ENCODE measurements at places on chromosomes 16 and 17.

GRCh38 chr17:73795730-73796129 is 151.5 kb upstream of the SDK2 start:
- no peak for DNase-seq

DNA sequence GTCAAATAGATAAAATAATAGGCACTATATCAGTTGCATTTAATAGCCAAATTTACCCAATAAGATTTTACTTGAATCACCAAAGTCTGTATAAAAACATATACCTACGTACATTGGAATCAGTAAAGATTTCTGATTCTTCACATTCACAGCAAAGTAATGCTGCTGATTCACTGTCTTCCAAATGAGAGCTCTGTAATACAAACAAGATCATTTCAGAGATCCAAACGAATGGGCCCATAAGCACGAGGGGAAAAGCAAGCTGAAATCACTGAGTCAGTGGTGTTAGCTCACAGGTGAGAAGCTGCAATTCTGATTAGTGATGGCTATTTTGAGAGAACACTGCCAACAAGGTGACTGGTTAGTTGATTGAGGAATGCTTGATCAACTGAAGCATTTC is 81.3 kb downstream of the SSH2 start:
- no peak for DNase-seq

DNA sequence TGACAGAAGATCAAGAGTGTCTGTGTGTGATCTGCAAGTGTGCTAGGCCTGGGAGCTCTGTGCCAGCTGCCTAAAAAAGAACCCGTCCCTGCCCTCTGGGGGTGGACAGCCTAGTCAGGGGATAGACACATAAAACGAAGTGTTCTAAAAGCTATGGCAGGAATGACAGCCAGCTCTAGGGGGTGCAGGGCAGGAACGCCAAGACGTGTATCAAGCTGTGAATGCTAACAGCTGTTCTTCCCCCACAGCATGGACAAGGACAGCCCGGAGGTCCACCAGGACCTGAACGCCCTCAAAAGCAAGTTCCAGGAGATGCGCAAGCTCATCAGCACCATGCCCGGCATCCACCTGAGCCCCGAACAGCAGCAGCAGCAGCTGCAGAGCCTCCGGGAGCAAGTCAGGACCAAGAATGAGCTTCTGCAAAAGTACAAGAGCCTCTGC is 5.1 kb downstream of the RASD1 start:
- DNase-seq: no peak

- DNase-seq: peak; percentile 76
Observed at GRCh38 chr17:32755045-32755805, 121.7 kb downstream of the MYO1D start.

DNA sequence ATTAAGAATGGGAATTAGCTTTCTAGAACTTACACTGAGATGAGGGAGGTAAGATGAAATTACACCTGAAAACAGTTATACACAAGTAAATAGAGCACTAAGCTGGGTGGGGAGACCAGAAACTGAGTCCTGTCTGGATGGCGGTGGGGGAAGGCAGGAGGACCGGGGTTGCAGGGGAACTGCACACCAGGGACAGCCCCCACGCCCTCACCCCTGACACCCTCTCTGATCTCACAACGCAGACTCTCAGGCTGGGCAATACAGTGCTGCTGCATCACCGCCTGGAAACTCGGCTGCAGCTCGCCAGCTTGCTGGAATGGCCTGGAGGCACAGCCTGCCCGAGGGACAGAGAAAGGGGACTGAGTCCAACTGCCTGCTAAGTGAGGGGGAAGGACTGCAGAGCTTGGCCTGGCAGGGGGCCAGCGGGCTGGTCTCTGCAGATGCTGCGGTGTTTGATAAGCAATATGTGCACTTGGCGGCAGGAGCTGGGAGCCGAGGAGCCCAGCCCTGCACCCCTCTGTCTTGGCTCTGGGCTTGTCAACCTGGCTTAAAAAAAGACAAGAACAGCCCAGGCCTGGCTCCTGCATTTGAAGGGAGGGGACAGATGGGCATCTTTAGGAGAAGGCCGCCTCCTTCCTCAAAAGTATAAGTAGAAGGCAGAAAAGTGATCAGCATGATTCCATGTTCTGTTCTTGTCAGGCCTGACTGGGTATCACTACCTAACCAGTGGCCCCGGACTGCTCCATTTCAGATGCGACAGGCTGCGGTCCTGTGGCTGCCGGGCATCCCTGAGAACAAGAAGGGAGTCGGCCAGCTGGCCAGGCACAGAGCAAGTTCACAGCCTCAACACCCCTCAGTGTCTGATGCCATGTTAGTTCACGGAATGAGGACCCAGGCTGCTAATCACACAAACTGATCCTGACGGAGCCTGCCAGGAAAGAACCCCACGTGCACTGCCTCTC is 30.2 kb downstream of the SPHK1 start:
- DNase-seq: peak; percentile 38

GRCh38 chr17:42153919-42154742 is 658 bp downstream of the RAB5C start:
- no peak for DNase-seq

DNA sequence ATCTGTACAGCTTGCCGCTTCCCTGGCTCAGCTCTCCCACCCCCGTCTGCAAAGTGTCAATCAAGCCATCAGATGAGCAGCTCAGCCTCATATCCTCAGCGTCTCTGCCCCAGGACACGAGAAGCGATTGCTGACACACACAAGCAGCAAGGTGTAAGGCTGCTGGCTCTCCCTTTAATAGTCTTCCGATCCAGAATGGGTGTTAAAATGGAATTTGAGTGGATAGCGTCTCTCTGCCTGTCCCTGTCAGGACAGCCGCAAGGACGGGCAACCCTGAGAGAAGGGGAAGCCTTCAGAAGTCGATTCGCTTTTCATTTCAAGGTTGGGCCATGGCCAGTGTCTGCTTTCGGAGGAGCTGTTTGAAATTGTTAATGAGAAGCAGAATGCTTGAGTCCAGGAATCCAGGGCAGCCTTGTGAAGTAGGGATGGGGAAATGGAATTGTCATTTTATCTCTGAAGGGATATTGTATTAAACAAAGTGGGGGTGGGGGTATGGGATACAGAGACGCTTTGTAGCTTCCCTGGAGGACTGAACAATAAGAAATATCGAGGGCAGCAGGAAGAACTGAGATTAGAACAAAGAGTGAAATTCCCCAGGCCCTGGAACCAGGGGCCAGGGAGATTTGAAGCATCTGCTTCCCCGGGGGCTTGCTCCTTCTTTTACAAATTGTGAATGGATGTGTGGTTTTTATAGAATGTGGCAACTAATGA is 4.7 kb upstream of the PIPOX start:
- no peak for DNase-seq

DNA sequence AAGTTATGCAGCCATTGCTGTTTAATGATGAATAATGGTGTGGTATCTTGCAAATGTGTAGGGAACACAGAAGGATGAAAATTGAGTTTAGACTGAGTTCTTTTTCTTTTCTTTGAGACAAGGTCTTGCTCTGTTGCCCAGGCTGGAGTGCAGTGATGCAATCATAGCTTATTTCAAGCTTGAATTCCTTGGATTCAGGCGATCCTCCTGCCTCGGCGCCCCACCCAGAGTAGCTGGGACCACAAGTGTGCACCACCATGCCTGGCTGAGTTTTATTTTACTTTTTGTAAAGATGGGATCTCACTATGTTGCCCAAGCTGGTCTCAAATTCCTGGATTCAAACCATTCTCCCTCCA is 74.6 kb upstream of the TBC1D3K start:
- DNase-seq: no peak

DNA sequence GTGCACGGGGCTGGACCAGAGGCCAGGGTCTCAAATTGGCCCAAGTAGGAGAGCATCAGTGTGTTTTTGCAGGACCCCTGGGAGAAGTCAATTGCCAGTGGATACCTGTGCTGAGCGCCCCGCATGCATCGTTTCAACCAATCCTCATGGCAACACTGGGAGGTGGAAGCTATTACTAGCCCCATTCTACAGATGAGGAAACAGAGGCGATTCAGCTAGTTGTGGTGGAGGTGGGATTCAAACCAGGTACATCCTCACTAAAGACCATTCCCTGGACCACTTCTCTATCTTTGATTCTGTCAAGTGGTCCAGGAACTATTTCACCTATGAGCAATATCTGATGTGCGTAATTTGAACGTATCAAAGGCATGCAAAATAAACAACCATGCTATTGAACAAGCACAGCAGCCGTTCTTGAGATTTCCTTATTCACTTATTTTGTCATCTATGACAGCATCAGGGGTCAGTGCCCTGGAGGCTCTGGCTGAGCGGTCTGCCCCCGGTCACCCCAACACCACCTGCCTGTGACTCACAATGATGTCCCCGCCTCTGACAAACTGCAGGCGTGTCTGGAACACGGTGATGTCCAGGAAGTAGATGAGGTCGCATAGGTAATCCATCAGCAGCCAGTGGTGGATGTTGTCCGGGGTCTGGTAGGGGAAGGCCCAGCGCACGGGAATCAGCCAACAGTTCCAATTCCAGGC is 54.0 kb downstream of the CNGB1 start:
- DNase-seq: peak; percentile 78

- no peak for DNase-seq
Observed at GRCh38 chr16:74942977-74943918, 41.7 kb downstream of the WDR59 start.

- no peak for DNase-seq
Observed at GRCh38 chr16:87851601-87852000, 17.7 kb downstream of the SLC7A5 start.

DNA sequence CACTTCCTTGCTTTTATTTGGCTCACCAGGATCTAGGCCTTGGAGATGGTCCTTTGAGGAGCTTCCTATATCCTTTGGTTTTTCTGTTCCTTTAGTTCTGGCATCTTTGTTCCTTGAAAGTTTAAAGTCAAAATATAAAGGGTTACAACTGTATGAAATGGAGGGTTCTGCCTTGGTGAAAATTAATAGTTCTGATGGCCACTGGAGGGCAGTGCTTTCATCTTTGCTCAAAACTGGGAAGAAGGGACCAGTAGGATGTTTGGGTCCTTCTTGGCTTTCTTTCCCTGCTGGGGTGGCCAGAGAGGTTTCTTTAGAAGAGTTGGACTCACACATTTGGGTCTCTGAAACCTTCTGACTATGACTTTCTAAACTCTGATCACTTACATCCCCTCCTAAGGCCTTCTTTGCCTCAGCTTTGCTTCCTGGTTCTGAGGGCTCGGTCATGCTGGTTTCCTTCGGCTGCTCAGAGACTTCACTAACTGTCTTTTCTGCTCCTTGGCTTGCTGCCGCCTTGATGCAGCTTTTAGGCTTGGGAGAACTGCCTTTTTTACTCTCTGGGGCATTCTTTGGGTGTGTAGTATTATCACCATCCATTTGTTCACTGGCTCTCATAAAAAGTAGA is 10.9 kb upstream of the ITGA2B start:
- no peak for DNase-seq

- DNase-seq: no peak
Observed at GRCh38 chr16:85136213-85136701, 24.0 kb upstream of the CIBAR2 start.

DNA sequence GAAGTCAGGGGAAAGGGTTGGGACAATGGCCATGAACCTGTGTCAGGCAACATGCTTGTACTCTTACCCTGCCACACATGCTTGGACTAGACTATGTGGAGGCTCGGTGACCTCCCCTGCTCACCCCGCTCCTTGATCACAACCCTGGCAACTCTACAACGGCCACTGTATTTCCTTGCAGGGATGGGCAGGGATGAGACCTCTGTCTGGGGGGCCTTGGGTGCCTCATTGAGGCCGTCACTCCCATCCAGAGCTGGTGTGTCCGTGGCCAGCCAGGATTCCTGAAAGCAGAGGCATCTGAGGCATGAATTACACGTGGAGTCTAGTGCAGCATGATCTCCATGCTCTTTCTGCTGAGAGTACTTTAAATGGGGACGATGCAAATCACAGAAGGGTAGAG is 948 bp downstream of the PLA2G15 start:
- DNase-seq: no peak

GRCh38 chr16:194516-194915 is 14.3 kb downstream of the HBQ1 start:
- no peak for DNase-seq
